ENCODE measurements at places on chromosomes 11 and 22. TPM values are rescaled to one million over a fixed set of nuclear protein-coding genes. Genes with fewer than 3 reads are reported as not detected.
A peak's percentile ranks its signal among the peaks of the same experiment; 100 is the strongest.

DNA sequence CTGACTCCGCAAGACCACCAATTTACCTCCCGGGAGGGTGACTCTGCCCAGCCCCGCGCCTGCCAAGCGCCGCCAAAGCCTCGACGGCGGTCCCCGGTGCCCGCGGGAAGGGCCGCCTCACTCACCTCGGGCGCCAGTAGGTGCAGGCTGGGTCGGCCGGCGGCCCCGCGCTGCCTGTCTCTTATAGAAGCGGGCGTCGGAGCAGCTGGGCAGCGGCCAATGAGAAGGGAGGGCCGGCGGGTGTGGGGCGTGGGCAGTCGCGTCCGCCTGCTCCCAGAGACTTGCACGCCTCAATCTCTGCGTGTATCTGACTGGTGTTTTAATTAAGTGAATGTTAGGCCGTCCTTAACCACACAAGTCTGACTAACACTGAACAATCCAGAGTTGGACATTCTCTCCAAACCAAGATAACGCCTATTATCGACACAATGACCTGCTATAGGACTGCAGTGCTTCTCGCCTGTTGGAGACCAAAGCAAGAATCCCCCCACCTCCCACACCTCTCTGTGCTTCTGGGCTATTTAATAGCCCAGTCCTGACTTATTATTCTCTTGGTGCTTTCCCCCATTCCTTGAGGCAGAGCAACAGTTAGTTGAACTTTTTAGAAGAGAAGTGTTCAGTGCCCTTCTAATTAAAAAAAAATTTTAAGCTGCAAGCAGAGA is at the start of gene TPH1:
Gene TPH1, minus strand, starts transcription at position 154 of the 662 bp plus-strand sequence. CDS start 5,507 bp downstream, outside the sequence.
- no peak for DNase-seq

The SNAP29 gene
- total RNA-seq: 16.4 TPM

DNA sequence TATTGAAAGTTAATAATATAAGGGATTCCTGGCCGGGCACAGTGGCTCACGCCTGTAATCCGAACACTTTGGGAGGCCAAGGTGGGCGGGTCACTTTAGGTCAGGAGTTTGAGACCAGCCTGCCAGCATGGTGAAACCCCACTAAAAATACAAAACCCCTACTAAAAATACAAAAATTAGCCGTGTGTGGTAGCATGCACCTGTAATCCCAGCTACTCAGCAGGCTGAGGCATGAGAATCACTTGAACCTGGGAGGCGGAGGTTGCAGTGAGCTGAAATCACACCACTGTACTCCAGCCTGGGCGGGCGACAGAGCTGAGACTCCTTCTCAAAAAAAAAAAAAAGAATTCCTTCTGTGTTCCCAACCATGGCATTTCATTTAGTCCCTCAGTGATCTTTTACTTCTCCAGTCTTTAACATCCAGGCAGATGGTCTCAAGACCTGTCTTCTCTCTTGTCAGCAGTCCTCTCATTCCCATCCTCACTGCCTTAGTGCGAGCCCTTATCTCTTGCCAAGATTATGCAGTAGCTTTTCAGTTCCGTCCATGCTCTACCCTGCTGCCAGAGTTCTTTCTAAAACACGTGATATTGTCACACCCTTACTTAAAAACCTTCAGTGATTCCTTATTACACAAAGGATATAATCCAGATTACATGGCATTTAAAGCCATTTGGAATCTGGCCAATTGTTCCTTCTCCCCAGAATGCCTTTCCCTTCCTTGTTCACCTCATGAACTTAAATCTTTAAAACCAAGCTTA is 17.9 kb downstream of the RTN3 start:
- peak; percentile 73 for DNase-seq

DNA sequence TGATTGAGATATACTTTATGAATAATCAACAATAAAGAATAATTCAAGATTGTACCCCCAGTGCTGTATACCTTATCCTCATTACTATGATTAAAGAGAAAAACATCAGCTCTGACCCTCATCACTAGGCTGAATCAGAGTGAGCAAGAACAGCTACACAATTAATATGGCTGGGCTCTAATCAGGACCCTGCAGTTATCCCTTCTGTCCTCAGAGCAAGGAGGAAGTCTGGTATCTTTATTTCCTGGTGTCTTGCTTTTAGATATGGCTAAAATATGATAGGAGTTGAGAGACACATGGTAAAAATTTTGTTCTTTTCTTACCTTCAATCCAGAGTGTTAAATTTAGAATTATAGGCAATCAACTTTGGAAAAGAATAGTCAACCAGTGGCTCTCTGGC is 28.6 kb upstream of the GAB2 start:
- no peak for DNase-seq

- DNase-seq: no peak
These were observed 82.0 kb upstream of the ARHGAP32 start for GRCh38 chr11:129273944-129274711.

DNA sequence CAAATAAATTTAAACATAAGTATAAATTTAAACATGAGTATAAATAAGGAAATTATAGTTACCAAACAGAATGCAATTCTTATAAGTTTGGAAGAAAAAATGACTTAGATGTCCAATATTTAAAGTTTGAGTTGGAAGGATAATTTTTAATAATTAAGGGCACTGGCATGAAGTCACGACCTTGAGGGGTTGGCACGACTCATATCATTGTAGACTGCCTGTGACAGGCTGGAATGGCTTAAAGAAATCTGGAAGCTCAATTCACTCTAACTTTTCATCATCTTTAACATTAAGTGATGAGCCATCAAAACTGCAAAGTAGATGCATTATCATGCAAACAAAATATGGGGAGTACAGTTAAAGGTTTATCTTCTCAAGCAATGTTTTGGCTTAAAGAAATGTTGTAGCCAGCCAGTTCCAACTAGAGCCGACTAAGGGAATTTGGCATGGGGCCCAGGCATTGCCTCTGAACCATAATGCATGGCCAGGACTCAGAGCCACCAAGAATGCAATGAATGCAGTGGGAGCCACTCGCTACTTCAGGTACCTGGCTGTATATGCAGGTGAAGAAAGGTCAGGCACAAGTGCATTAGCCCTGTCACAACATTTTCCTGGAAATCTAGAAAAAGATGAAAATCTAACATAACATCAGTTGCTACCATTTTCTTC is 33.4 kb downstream of the PGR start:
- DNase-seq: no peak

The C22orf15 gene
- total RNA-seq: not detected

DNA sequence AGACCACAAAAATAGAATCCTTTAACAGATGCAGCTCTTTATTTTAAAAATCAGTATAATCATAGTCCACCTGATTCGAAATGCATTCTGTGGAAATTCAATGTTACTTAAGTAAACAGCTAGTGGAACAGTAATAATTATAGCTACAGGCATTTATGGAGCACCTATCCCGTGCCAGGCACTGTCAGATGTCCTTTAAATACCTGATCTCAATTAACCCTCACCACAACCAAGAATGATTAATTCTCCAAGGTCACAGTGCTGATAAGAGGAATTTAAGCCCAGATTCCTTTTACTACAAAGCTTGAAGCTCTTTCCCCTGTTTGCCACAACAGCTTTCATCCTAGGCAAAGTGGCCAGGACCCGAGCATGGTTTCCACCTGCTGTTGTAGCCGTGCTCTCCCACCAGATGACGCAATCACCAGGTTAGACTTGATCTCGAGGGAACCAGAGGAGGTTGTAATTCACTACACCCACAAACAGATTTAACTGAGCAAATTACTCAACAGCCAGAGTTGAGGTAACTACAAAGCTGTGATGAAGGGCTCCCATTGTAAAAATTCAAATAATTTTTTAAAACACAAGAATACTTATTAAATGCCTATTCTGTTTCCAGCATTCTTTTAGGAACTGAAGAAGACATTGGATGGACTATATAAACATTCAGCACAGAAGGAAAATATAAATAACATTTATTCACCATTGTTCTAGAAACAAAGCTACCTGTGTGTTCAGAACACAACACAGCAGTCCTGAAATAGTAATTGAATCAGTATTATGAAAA is 10.3 kb downstream of the PRDM10 start:
- DNase-seq: peak; percentile 86

GRCh38 chr11:70806461-70807194 is 408.3 kb downstream of the CTTN start:
- no peak for DNase-seq

The CLCF1 gene
- 1.9 TPM for total RNA-seq

DNA sequence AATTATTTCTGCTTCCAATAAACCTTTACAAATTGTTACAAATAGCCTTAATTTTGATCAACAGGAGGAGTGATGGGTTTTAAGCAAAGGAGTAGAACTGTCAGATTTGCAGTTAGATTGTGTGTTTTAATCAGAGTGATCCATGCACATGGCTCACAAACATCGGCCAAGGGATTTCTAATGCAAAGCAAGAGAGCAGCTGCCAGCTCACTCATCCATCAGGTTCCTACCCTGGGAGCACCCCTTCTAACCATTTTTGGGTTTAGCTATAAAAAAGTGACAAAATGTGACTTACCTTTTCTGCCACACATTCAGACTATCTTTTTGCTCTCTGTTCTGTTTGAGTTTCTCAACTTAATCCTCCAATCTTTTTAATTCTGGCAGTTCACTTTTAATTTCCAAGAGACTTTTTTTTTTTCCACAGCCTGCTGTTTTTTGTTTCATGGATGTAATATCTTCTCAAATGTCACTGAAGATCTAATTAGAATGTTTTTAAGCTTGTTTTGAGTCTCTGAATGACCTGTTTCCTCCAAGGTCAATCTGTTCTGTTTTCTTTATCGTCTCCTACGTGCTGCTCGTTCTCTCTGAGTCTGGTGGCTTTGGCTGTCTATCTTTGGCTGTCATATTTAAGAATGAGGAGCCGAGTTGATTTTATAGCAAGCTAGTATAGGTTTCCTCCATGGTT is 6.0 kb downstream of the IZUMO1R start:
- DNase-seq: no peak

DNA sequence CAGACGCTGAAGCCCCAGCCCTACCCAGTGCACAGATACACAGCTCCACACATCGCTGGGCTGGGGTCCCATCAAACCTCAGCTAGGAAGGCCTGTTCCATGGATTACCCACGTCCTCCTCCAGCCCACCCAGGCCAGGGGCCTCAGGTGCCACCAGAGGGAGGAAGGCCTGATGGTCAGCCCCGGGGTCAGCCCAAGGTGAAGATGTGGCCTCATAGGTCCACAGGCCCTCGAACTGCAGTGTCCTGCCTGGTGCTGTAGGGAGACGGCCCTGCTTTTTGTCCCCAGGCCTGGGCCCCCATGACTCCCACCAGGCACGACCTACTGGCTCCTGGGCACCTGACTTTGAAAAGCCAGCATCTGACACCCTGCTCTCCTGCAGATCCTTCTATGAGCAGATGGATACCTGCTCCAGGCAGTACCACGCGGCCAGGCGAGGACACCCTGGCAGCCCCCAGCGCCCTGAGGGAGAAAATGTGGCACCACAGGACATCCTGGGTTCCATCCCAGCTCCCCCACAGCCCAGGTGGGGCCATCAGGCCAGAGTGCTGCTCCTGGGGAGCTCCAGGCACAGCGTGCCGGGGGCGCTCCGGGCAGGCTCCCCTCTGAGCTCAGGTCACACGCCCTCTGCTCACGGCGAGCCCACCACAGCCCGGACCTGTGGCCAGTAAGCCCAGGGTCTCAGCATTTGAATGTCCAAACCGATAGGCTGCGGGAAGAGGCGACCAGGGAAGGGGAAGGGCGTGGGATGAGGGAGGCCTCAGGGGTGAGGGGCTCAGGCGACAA is 15.8 kb upstream of the MOB2 start:
- DNase-seq: no peak

DNA sequence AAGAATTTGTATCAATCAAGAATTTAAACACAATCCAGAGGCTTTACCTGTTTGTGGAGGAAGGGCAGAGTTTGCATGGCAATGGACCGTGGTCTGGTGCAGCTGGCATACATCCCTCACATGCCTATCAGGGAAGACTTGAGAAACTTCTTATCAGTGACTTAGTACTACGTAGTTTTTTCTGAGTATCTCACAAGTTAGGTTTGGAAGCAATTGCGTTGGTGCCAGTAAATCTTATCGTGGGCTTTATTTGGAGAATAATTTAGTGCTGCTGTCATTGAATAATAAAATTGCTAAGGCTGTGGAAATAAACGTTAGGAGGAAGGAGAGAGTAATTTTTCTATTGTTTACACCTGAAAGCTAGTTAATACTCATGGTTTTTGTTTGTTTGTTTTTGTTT is 72.3 kb downstream of the PRMT3 start:
- DNase-seq: no peak

GRCh38 chr11:83464160-83464944 is 178.2 kb upstream of the CCDC90B start:
- DNase-seq: peak; percentile 27

- DNase-seq: no peak
These were observed 39.6 kb downstream of the QSER1 start for GRCh38 chr11:32932196-32932595.

DNA sequence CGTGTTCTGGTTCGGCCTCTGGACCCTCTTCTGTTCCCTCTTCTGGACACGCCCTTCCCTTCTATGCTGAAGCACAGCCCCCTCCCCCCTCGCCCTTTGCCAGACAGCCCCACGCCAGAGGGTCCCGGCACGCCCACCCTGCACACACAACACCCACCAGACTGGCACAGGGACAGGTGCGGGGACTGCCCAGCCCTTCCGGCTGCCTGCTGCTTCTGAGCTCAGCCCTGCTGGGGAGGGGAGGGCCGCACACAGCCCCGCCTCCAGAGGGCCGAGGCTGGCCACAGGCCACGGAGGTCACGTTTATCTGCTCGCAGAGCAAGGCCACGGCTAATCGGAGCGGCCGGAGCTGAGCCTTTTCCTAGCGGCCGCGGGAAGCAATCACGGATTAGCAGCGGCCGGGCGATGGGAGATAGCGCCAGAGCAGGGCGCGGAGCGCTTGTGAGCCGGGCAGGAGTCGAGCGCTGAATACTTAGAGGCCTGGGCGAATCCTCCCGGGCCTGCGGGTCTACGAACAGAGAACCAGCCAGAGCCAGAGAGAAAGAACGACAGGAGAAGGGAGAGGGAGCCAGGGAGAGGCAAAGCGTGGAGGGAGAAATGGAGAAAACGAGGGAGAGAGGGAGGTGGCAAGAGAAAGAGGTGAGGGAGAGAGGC is 21.5 kb downstream of the OTUB1 start:
- peak; percentile 60 for DNase-seq

The MAP4K2 gene
- total RNA-seq: 26.6 TPM

The KRTAP5-7 gene
- not detected for total RNA-seq

The TRPM5 gene
- not detected for total RNA-seq

Data from G401 (cell line).